ENCODE measurements at places on chromosomes 5 and 9. TPM values are rescaled to one million over a fixed set of nuclear protein-coding genes. Genes with fewer than 3 reads are reported as not detected.
A peak's percentile ranks its signal among the peaks of the same experiment; 100 is the strongest.

CD14 gene
- total RNA-seq, result 10.3 TPM

SEC61B gene
- total RNA-seq, result 164 TPM

GRM6 gene
- total RNA-seq, result not detected

ADAMTS19 gene
- total RNA-seq, result not detected

HNRNPH1 gene
- total RNA-seq, result 639 TPM

TRIM36 gene
- 0.22 TPM for total RNA-seq

CMYA5 gene
- 0.06 TPM for total RNA-seq

PCDHB9 gene
- 3.8 TPM for total RNA-seq

DNA sequence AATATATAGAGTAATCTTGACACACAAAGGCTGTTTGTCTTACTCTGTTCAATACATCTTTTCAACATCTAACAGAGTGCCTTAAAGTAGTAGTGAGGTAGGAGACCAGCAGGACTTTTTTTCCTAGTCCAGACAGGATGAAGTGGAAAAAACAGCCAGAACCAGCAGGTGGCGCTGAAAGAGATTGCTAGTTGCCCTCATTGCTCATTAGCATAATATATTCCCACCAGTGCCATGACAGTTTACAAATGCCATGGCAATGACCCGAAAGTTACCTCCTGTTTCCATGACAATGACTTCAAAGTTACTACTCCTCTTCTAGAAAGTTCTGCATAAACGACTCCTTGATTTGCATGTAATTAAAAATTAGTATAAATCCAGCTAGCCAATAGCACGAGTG, 387.4 kb downstream of the ACTL7B start:
- H3K27me3 ChIP-seq, result no peaks in the 10 kb centered on the region
- peaks cover 20% of the 10 kb centered on the region for H3K4me1 ChIP-seq
- DNase-seq, result peak; percentile 14
- H3K27ac ChIP-seq, result no peak overlapping the region
- no peaks in the 10 kb centered on the region for H3K36me3 ChIP-seq

DNA sequence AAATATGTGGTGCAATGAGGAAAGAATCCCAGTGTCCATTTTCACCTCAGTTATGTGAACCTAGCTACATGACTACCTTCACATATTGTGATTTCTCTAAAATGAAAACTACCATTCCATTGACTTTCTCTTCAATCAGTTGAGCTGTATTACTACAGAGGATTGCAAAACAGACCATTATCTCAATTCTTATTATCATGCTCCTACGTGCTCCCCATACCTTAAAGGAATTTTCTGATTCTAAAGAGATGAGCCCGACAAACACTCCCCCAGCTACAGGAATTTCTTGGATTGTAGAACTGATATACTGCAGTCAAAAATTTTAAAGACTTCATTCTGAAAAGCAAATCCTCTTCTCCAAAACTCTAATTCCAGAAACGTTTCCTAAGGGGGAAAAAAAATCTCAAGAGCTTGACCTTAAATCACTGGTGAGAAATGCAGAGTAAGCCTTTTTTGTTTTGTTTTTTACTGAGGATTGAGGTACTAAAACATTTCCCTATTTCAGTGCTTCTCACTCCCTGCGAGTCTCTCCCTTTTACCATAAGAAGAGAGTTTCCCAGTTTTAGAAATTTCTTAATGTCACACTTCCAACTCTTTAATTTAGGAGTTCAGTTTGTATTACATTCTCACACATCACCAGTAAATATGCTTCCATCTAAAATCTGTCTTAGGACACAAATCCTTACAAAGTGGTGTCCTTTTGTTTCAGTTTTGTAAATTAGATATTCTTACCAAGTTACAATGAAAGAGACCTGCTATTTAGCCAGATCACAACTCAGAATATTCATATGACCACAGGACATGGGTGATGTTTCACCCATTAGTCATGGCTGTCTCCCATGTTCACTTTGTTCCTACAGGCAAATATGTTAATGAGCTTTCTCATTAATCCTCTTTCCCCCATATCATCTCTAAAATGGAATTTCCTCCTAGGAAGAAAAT, 203.8 kb downstream of the TSSK1B start:
- H3K4me3 ChIP-seq, result no peak overlapping the region
- H3K4me1 ChIP-seq, result peaks cover 16% of the 10 kb centered on the region
- no peak for DNase-seq
- no peak overlapping the region for H3K27ac ChIP-seq
- H3K36me3 ChIP-seq, result no peaks in the 10 kb centered on the region

DNA sequence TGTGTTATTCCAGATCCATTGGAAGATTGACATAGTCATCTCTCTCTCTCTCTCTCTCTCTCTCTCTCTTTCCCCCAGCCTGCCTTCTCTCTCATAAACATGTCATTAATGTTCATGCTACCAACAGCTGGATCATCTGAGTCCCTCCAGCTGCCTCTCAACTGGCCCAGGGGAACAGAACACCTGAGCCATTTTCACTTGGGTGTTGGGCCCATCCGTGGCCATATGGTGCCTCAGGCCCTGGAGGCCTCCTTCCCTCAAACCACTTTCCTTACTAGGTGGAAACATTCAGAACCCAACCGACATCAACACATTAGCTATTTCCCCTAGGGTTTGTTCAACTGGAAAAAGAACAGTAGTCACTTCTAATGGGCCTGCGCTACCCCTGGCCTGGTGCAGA, 196.2 kb downstream of the FRMD3 start:
- H3K27ac ChIP-seq, result no peak overlapping the region
- H3K4me3 ChIP-seq, result no peak overlapping the region
- no peak for DNase-seq
- H3K36me3 ChIP-seq, result peaks cover 4% of the 10 kb centered on the region

DNA sequence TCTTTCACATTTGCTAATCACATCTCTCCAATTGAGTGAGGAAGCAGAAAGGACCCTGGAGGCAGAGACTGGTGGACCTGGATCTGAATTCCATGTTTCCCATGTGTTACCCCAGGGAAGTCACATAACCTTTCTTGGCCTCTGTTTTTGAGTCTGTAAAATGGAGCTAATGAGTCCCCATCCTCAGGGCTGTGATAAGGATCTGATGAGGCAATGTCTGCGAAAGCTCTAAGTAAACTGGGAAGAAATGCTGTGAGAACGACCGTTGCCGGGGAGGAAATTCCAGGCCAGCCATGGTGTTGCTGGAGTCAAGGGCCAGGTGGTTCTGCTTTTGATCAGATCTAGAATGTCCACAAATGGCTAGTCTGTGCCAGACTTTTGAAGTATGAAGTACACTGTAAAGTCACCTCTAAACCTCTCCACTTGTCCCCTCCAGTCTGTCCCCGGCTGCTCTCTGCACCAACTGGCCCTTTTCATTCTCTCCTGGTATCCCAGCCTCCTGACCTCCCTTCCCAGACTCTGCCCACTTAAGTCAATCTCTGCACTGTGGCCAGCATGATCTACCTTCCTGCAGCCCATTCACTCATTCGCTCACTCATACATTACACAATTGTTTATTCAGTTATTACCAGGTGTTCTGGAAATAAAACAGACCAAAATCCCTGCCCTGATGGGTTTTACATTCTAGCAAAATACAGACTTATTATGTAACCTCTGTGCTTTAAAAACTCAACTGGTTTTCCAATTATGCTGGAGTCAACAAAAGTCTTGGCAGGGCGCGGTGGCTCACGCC, 32.5 kb upstream of the N4BP3 start:
- DNase-seq, result no peak
- H3K27me3 ChIP-seq, result peaks cover 26% of the 10 kb centered on the region
- peaks cover 9% of the 10 kb centered on the region for H3K4me1 ChIP-seq
- no peaks in the 10 kb centered on the region for H3K36me3 ChIP-seq

DNA sequence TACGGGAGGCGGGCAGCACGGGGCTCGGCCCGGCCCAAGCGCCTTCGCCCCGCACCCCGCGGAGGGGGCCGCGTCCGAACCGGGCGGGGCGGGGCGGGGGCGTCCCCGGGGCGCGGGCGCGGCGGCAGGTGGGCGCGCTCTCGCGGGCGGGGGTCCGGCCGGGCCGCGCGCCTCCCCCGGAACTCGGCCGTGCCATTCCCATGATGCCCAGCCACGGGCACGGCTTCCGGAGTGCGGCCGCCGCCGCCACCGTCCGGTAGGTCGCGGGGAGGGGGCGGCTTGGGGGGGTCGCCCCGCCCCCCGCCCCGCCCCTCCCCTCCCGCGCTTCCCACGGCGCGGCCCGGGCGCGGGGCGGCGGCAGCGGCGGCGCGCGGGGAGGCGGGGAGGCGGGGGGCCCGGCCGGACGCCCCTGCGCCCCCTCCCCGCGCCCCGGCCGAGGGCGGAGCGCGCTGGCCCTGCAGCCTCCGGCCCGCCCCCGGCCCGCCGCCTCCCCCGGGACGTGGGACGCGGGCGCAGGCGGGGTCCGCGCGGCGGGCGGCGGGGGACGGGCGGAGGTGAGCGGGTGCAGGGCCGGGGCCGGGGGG, at the start of gene PPP1R26:
TSS of gene PPP1R26 (plus strand) at position 314 of the 584 bp plus-strand sequence. CDS start 4,729 bp downstream, outside the sequence.
- no peak for DNase-seq
- H3K4me3 ChIP-seq, result peak within 1 kb of the TSS; percentile 87
- no peak within 1 kb of the TSS for H3K27ac ChIP-seq
- peaks cover 13% of the 10 kb centered on the region for H3K36me3 ChIP-seq
- no peaks in the 10 kb centered on the region for H3K27me3 ChIP-seq

DNA sequence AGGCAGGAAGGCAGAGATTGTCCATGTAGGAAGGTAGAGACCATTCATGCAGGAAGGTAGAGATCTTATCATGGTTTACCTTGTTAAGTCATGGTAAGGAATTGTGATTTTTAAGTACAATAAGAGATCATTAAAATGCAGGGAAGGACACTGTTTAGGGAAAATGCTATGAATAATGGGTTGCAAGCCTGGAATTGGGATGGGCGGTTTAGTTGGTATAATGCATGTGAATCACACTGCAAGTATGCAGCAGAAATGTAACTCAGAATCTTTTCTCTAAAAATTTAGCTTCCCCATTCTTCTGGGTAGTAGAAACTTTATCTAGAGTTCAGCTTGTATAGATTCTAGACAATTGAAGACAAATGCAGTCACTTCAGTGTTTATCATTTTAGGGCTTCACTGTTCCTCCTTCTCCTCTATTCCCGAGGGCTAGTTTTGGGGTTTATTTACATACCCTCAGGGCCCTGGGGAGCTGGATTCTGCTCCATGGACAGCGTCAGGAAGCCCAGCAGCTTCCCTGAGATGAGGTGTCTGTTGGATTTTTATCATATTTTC, 212.0 kb downstream of the SREK1 start:
- H3K27ac ChIP-seq, result peak overlapping the region; percentile 47
- H3K36me3 ChIP-seq, result no peaks in the 10 kb centered on the region
- no peak overlapping the region for H3K4me3 ChIP-seq
- no peaks in the 10 kb centered on the region for H3K27me3 ChIP-seq
- peaks cover 28% of the 10 kb centered on the region for H3K4me1 ChIP-seq

DNA sequence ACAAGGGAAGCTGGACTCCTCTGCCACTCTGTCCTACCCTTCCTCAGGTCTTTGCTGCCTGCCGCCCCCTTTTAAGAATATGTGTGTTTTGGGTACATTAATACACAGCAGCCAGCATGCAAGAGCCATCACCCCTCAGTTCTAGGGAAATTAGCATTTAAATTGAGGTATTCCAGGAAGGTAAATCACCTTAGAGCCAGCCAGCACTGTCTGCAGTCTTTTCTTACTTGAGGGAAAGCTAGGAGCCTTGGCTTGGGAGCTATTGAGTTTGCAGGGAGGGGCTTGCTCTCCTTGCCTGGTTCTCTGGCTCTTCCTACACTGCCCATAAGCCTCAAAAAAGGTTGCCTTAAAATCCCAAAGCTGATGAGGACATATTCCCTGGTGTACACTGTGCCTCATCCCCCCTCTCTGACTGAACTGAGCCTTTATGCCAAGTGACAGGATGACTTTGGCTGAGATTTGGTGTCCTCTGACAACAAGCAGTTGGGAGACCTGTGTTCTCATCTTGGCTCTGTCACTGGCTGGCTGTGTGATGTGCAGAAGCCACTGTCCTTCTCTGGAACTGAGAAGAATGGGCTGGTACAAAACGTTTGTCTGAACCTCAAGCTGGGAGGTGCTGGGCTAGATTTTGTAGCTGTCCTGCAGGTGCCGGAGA, 54.1 kb downstream of the TRIM32 start:
- DNase-seq, result no peak
- no peak overlapping the region for H3K4me3 ChIP-seq
- no peaks in the 10 kb centered on the region for H3K36me3 ChIP-seq
- H3K27ac ChIP-seq, result no peak overlapping the region
- no peaks in the 10 kb centered on the region for H3K4me1 ChIP-seq

- no peak overlapping the region for H3K27ac ChIP-seq
- no peak for DNase-seq
- peaks cover 10% of the 10 kb centered on the region for H3K4me1 ChIP-seq
- no peaks in the 10 kb centered on the region for H3K27me3 ChIP-seq
- H3K36me3 ChIP-seq, result no peaks in the 10 kb centered on the region
Measured at GRCh38 chr9:16258708-16259107, 611.8 kb downstream of the BNC2 start.

DNA sequence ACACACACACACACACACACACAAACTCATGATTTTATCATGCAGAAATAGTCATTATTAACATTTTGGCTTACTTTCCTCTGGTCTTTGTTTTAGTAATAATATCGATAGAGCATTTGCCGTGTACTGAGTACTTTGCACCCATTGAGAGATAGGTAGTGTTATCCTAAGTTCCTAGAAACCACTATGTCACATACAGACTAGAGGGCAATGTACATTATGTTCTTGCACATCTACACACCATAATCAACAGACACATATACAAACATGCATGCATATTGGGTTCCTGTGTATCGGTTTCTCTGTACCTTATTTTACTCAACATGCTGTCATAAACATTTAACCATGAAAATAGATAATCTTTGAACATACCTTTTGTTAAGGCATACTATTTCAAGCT, 45.7 kb downstream of the MAT2B start:
- H3K36me3 ChIP-seq, result no peaks in the 10 kb centered on the region
- DNase-seq, result no peak
- H3K27me3 ChIP-seq, result 0 out of 2 replicates have a peak, but pooled peaks cover 2% of the 10 kb centered on the region
- H3K27ac ChIP-seq, result no peak overlapping the region
- no peaks in the 10 kb centered on the region for H3K4me1 ChIP-seq

DNA sequence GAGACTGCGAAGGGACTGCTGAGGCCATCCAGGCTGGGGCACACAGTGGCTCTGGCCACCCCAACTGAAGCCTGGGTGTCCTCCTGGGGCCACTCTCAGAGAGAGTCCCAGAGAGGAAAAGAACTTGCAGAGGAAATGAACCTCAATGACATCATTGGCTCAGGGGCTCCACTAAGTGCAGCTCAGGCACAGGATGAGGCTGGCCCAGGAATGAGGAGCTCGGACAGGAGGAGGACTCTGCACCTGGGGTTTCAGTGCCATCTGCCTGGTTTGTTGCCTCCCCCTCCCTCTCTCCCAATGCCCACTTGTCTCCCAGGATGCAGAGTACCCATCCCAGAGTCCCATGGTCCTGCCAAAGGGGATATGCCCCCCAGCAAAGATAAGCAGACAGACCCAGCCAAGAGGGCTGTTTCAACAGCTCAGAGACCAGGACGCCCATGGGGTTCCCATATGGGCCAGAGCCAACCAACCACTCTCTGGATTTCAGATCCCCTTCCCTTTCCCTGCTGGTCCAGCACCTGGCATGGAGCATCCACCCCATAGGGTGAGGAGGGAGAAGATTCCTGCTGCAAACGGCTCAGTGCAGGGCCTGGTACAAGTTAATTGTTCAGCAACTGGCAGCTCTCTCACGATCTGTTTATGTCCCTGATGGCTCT, 26.9 kb upstream of the OLFM1 start:
- H3K4me1 ChIP-seq, result no peaks in the 10 kb centered on the region
- peaks cover 15% of the 10 kb centered on the region for H3K27me3 ChIP-seq
- H3K27ac ChIP-seq, result no peak overlapping the region

Measured in SJSA1 (cell line).